AG04450 (cell line): ENCODE measurements at places on chromosomes 6 and 20.

DNA sequence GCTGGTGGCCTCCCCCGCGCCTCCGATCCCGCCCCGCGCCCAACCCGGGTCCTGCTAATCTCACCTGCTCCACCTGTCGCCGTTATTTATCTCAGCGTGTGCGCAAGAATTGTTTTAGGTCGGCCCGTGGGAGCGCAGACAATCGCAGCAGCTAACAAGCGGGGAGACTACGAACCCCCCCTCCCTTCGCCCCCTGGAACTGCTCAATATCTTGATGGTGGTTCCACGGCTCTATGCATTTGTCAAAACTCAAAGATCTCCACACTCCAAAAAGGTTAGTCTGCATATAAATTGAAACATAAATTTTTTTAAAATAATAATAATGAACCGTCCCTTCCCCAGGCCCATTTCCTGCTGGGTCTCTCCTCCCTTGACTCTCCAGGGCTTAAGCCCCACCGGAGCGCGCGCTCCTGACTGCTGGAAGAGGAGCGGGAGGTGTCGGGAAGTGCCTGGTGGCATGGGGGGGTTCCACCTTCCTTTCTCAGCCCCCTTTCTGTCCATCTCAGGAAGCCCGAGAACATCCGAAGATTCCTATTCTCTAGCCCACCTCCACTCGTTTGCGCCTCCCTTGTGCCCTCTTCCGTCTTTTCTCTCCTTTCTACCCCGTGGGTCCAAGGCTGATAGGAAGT is 1.6 kb upstream of the MDGA1 start:
- DNase-seq = no peak

DNA sequence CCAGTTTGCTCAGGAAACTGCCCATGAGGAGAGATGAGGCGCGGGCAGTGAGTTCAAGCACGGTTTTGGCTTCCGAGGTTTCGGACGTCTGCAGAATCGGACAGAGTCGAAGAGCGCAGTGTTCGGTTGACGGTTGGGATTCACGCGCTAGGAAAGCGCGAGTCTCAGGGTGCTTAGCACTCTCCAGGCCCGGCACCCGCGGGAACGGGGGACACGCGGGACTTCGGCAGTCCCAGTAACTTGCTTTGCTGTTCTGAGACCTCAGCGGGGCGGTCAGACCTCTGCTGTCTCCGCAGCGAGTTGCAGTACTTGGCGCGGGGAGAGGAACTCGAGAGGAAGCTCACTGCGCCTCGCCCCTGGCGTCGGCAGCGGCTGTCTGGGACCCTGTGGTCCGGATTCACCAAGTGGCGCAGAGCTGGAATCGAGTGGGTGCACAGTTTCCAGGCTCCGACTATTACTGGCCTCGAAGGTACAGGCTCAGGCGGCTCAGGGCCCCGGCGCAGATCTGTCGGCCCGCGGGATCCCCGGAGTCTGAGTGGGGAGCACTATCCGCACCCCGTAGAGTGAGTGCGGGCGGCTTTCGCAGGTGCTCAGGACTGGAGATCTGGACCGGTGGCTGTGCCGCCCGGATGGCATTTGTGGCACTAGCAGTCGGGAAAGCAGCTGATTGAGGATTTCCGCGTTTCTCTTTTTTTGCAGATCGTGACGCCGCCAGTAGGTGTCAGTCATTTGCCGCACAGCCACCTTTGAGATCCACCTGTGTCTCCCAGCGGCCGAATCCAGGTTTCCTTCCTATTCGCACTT is at the start of gene POM121L2:
Gene POM121L2, minus strand, starts transcription at position 128 of the 804 bp plus-strand sequence. Its CDS starts 103 bp downstream, at position 25.
- no peak for DNase-seq

DNA sequence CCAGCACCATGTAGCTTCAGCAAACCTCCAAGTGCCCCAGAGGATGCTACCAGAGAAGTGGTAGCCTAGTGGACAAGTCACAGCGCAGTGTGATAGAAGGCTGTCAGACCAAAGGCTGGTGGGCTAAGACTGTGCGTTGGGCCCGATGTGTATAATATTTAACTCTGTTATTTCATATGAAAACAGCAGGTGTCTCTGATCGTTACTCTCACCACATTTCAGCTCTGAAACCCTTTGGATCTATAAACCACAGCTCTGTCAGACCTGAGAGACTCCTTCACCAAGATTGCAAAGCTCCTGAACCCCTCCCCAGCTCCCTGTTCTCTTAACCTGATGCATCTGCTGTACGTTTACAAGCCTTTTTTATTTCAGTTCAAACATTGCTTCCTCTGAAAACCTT is 43.8 kb downstream of the ISM1 start:
- DNase-seq = no peak

GRCh38 chr6:137465378-137466009 is 28.7 kb downstream of the OLIG3 start:
- no peak for DNase-seq

GRCh38 chr20:40090236-40090635 is 598.8 kb downstream of the MAFB start:
- DNase-seq = no peak

- no peak for DNase-seq
Measured at GRCh38 chr6:79081663-79082062, 3.6 kb upstream of the PHIP start.

DNA sequence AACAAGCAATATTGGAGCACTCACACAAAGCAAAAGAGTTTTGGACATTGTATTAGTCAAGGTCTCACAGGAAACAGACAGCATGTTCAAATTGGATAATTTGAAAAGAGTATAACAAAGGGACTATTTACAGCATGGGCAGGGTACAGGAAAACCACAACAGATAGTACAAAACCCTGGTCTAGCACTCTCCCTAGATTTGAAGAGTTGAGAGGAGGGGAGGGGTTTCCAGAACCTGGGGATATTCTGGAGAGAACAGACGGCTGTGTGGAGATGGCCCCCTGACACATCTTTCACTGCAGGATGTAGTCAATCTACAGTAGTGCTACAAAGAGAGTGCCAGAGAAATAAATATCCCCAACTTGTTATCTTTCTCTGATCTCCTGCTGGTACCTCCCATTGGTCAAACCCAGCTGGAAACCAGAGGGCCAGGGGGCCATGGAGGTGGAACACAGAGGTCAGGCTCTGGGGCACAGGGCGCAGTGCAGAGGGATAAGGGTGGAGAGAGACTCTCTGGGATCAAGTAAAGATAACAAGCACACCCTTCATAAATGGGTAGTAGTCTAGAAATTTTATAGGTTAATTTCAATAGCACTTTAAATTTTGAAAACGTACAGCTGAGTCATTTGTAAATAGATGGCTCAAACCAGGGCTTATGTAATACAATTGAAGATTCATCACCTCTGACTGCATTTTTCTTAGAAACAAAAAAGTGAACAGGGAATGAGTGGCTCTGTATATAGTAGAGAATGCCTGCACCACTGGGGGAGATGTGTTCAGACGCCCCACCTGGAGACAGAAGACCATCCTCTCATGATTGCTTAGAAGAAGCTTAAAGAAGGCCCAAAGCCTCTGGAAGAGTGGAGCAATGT is 25.7 kb downstream of the RCAN2 start:
- no peak for DNase-seq

GRCh38 chr6:20433321-20433720 is 31.6 kb downstream of the E2F3 start:
- DNase-seq = no peak

DNA sequence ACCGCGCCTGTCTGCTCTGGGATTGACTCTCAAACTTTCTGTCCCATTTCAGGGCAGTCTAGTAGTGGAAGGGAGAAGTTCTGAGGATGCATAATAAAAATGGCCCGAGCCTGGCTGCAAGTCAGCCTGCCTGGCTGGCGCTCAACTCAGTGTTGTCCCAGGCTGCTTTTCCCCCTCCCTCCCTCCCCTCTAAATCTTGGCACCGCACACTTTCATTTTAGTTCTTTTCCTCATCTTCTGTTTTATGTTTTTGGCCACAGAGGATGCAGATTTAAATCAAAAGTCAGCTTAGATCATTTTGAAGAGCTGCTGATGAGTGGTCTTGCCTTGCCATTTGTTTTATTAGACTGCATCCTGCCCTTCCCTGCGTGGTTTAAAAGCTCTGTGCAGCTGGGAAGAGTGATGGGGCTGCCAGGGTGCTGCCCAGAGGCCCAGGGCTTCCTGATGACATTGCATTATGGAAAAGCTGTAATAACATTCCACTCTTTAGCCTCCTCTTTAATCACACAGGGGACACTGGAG is 6.5 kb upstream of the UQCC2 start:
- DNase-seq = no peak

- DNase-seq = no peak
Measured at GRCh38 chr6:126628125-126628524, 288.2 kb downstream of the CENPW start.

GRCh38 chr20:61885759-61886715 is 179.6 kb downstream of the TAF4 start:
- no peak for DNase-seq

GRCh38 chr20:11966186-11966585 is 48.5 kb downstream of the BTBD3 start:
- DNase-seq = no peak

DNA sequence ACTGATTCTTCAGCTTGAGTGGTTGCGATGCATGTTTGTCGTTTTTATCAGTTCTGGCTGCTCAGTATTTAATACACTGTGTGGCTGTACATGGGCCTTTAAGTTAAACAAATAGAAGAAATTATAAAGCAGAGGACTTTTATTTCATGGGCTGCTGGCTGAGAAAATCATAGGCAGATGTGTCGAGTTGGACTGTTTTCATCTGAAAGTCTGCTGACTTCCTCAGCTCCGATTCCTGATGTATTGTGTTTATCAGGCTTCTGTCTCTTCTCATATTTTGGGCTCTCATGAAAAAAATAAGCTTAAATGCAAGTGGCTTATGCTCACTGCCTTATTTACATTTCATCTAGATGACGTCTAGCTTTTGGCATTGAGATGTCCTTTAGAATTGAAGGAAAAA is 129.5 kb upstream of the GGTLC1 start:
- DNase-seq = no peak

- no peak for DNase-seq
Measured at GRCh38 chr6:169945117-169945516, 193.7 kb downstream of the ERMARD start.

DNA sequence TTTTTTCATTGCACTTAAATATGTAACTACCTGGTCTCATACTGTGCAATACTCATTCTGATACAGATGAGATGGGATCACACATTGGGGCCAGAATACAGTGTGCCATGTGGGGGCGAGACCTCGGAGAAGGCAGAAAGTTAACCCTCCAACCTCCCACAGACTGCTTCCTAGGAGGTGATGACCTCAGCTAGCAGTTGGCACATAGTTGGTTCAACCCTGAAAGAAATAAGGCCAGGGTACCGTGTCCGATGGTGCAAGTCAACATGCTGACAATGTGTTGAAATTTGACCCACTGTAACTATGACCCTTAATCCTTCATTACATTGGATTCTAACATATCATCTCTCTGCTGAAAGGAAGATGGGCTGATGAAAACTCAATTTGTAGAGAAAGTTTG is 61.9 kb downstream of the GJA10 start:
- DNase-seq = no peak

DNA sequence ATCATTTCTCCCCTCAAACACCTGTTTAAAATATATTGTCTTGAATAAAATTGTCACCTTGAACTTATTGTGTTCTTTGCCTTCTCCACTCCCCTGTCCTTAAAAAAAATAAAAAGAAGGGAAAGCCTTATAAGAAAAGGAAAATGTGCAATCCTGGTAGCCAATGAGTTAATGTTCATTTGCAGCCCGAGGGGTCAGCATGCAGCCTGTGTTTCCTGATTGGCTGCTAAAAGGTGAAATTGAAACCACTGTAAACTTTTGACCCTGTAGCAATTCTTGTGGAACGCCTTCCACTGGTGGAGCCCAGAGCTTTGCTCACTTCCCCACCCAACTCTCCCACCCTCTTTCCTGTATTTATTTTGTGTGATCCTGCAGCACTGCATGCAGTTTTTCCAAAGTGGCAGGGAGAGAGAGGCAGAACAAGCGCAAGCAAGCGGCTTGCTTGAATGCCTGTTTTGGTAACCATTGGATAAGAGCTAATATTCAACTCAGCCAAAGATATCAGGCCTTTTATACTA is 74.9 kb downstream of the NCOA3 start:
- DNase-seq = peak; percentile 65

- no peak for DNase-seq
Measured at GRCh38 chr6:132843316-132844035, 29.1 kb downstream of the RPS12 start.

- no peak for DNase-seq
Measured at GRCh38 chr6:17389274-17389847, 4.0 kb upstream of the CAP2 start.

DNA sequence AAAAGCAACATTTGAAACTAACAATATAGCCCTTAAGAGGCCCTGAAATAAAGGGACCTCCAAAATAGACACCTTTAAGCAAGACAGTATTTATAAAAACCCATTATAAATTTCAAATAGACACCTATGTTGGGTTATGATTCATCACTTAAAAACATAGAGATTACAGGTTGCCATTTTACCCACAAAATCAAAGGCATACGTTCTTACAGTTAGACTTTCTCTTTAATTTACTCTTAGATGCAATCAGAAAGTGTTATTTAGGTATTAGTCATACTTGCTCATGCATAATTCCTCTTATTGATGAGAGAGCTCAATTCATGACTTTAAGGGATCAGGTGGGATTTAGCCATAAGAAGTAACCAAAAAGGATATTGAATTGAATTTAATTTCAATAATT is 51.5 kb upstream of the TMEM200A start:
- no peak for DNase-seq

DNA sequence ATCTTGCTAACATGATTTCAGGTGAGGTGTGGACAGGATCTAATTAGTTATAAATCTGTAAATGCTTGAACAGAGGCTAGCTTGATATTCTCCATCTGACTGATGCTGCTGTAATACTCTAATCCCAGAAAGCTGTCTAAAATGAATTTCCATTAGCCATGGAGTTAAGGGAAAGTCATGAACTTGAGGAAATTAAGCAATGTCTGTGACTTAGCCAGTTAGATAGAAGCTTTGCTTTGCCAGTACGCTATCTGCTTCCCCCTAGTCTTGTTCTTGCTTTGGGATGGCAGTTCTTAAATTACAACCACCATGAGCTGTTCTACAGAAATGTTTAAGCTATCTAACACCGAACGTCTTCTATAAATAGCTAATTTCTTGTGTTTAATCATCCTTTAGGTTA is 195.7 kb downstream of the PRL start:
- no peak for DNase-seq

DNA sequence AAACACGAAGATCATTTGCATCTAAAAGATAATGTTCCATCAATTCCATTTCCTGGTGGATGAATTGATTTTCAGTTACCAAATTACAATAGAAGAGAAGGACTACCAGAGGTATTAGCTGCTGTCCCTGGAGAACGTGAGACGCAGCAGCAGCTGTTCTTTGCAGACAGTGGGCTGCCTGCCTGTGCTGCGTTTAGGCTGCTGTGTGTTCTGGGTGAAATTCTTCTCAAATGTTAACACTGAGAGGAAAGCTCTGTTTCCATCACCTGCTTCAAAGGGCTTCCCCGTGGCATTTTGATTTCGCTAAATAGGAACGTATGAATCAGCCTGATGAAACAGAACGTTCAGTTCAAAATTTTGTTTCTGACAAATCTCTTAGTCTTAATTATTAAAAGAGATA is 362.2 kb downstream of the C6orf118 start:
- DNase-seq = no peak

DNA sequence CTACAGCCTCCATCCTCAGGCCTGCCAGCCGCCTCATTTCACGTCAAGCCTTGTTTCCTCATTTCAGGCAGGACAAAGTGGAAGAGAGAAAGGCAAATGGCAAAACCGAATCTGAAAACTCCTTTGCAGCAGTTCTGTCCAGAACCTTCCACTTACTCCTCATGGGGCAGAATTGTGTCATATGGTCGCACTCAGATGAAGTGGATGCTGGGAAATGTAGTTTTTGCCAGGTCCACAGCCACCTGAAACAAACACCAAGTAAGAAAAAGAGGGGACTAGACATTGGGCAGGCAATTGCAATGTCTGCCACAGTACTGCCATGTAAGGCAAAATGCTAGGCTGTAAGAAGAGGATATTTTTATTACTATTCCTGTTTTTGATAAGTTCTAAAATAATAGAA is 44.9 kb downstream of the ISM1 start:
- DNase-seq = no peak
